Activated naive CD8-positive, alpha-beta T cell treated with anti-CD3 and anti-CD28 coated beads, Interleukin-2, amount 10 ng/mL, durations not matched to agents 7 days and 5 days (primary cell): ENCODE measurements at places on chromosomes 11 and 22. TPM values are rescaled to one million over a fixed set of nuclear protein-coding genes. Genes with fewer than 3 reads are reported as not detected.

The PHETA2 gene
- 2.8 TPM for total RNA-seq

The C1QTNF4 gene
- 0.43 TPM for total RNA-seq

The MPZL3 gene
- total RNA-seq = 24.5 TPM

The CCDC157 gene
- 4.0 TPM for total RNA-seq

The PDE3B gene
- 125 TPM for total RNA-seq

The P2RY6 gene
- total RNA-seq = not detected

- H3K4me3 ChIP-seq = no peak overlapping the region
- peaks cover 19% of the 10 kb centered on the region for H3K27me3 ChIP-seq
- no peaks in the 10 kb centered on the region for H3K36me3 ChIP-seq
- H3K27ac ChIP-seq = peak overlapping the region; percentile 5
Observed at GRCh38 chr11:2077061-2077802, 62.0 kb downstream of the IGF2 start.

- no peak overlapping the region for H3K4me3 ChIP-seq
- no peak overlapping the region for H3K27ac ChIP-seq
- peaks cover 22% of the 10 kb centered on the region for H3K4me1 ChIP-seq
- H3K36me3 ChIP-seq = no peaks in the 10 kb centered on the region
Observed at GRCh38 chr11:1765871-1766718, 2.4 kb upstream of the CTSD start.

DNA sequence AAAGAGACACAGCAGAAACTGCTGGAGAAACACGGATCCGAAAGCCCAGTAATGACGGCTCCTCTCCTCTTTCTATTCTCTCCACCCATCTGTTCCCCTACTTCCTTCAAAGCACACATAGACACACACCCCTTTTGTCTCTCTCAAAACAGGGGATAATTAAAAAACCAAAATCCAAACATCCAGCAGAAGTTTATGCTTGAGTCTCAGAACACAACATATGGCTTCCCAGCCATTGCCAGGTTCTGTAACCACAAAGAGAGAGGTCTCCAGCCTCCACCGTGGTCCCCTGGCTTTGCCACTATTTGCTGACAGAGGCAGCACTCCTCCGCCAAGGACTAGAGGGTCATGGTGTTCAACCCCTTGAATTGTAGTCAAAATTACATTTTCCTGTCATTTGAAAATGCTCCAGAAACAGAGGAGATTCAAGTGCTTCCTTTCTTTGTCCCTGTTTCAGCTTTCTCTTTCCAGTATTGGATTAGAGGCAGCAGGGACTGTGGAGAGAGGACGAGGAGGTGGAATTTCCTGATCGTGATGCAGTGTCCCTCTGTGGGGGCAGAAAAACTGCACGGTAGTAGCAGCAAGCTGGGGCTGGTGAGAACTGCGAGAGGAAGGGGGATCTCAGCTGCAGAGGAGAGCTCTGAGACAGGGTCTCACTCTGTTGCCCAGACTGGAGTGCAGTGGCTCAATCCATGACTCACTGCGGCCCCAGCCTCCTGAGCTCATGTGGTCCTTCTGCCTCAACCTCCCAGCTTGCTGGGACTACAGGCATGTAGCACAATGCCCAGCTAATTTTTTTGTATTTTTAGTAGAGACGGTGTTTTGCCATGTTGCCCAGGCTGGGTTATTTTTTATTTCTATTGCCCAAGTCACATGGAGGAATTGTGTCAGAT, 60.3 kb downstream of the UBASH3B start:
- peak overlapping the region; percentile 79 for H3K27ac ChIP-seq
- DNase-seq = no peak
- peaks cover 72% of the 10 kb centered on the region for H3K4me1 ChIP-seq
- H3K27me3 ChIP-seq = no peaks in the 10 kb centered on the region
- H3K36me3 ChIP-seq = peaks cover 24% of the 10 kb centered on the region

GRCh38 chr11:7020183-7020917, at the start of the genes NLRP14 and ZNF214:
Gene NLRP14 (plus strand): TSS chr11:7020479. CDS start chr11:7038587, 18,108 bp downstream.
Gene ZNF214 (minus strand): TSS chr11:7020346. CDS start chr11:7002835, 17,511 bp downstream.
- no peak within 1 kb of the TSS for H3K27ac ChIP-seq
- H3K4me3 ChIP-seq = peak within 1 kb of the TSS; percentile 57
- peaks cover 43% of the 10 kb centered on the region for H3K27me3 ChIP-seq
- H3K4me1 ChIP-seq = peaks cover 4% of the 10 kb centered on the region

DNA sequence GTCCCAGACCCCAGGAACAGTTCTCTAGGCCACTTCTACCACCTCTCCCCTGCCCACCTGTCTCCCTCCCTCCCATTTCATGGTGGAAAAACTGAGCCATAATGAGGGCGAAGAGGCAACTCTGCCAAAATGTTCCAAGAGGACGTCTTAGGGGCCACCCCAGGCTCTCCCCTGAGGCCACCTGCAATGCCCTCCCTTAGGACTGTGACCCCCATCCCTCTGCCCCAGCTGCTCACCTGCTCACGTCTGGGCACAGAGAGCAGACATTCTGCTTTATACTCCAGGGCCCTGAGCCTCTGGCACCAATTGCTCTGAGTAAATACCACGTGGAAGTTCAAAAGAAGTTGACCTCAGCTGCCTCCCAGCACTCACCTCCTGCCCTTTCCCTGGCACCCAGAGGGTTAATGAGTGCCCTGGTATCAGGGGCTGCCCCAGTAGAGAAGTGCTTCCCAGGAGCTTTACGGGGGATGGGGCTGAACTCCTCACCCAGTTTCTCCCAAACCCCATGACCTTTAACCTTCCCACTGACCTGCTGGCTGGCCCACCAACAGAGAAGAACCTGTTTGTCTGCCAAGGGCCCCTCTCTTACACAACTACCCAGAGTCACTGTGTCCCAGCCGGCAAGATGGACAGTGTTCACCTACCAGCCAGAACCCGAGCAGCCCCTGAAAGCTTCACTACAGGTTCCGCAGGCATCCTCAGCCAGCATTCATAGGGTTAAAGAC, 627 bp upstream of the APOA5 start:
- H3K4me3 ChIP-seq = no peak overlapping the region
- no peaks in the 10 kb centered on the region for H3K36me3 ChIP-seq
- H3K27ac ChIP-seq = no peak overlapping the region
- H3K4me1 ChIP-seq = peaks cover 13% of the 10 kb centered on the region
- H3K27me3 ChIP-seq = peaks cover 7% of the 10 kb centered on the region
- no peak for DNase-seq

DNA sequence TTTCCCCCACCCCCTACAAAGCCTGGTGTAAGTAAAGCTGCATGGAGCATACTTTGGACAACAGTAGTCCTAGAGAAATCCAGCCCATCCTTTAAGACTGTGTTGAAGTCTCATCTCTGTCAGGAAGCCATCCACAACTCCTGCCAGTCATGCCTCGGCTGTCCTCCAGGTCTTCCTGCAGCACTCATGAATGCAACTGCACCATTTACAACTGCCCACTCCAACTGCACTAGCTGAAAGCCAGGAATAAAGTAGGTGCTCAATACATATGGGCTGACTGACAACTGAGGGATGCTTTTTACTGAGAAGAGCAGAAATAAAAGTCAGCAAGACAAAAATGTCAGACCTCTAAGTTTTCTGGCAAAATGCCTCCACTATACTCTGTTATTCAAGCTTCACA, 27.4 kb downstream of the IL18BP start:
- DNase-seq = no peak
- H3K4me3 ChIP-seq = no peak overlapping the region
- H3K27me3 ChIP-seq = no peaks in the 10 kb centered on the region
- H3K4me1 ChIP-seq = peaks cover 29% of the 10 kb centered on the region
- H3K27ac ChIP-seq = no peak overlapping the region

DNA sequence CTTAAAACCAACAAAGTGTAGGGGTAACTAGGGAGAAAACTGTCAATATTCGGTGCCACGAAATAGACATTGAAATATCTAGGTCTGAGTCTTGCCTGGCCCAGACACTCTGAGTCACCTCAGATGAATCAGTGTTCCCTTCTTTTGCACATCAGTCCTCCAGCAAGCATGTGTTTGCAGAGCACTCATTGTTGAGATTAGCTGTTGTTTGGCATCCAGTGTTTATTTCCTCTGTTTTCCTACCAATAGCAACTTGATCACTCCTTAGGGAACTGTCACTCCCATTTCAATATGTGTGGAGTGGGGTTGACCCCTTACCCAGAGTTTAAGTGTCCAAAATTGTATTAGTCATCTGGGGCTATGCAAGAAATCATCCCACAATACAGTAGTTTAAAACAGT, 4.7 kb upstream of the ASCC2 start:
- H3K4me1 ChIP-seq = peaks cover 12% of the 10 kb centered on the region
- peaks cover 9% of the 10 kb centered on the region for H3K27me3 ChIP-seq
- H3K4me3 ChIP-seq = no peak overlapping the region
- peaks cover under 1% of the 10 kb centered on the region for H3K36me3 ChIP-seq
- H3K27ac ChIP-seq = no peak overlapping the region

GRCh38 chr11:17517186-17517585, 27.0 kb downstream of the USH1C start:
- DNase-seq = no peak
- H3K36me3 ChIP-seq = no peaks in the 10 kb centered on the region
- H3K27ac ChIP-seq = no peak overlapping the region
- no peak overlapping the region for H3K4me3 ChIP-seq
- peaks cover 26% of the 10 kb centered on the region for H3K27me3 ChIP-seq

DNA sequence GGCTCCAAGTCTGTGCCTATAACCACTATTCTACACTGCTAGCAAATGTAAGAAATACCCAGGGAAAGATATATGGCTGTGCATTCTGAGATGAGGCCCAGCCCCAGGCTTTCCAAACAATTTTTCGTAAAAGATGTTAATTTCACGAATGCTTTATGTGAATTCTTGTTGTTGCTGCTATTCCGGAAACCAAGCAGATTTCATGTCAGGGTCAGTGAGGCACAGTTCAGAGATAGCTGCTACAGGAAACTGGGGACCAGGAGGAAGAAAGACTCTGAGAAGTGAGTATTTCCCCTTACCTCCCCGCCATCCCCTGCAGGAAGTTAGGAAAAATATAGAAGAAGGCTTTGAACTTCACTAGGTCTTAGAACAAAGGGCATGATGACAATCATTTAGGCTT, 84.7 kb upstream of the TP53I11 start:
- DNase-seq = no peak
- no peaks in the 10 kb centered on the region for H3K36me3 ChIP-seq
- H3K4me1 ChIP-seq = no peaks in the 10 kb centered on the region
- H3K27me3 ChIP-seq = peaks cover 9% of the 10 kb centered on the region
- no peak overlapping the region for H3K4me3 ChIP-seq
- no peak overlapping the region for H3K27ac ChIP-seq

- no peak overlapping the region for H3K4me3 ChIP-seq
- H3K4me1 ChIP-seq = peaks cover 9% of the 10 kb centered on the region
- H3K27me3 ChIP-seq = no peaks in the 10 kb centered on the region
- DNase-seq = no peak
- H3K27ac ChIP-seq = no peak overlapping the region
Observed at GRCh38 chr11:61370349-61371005, 8.3 kb downstream of the TMEM138 start.

DNA sequence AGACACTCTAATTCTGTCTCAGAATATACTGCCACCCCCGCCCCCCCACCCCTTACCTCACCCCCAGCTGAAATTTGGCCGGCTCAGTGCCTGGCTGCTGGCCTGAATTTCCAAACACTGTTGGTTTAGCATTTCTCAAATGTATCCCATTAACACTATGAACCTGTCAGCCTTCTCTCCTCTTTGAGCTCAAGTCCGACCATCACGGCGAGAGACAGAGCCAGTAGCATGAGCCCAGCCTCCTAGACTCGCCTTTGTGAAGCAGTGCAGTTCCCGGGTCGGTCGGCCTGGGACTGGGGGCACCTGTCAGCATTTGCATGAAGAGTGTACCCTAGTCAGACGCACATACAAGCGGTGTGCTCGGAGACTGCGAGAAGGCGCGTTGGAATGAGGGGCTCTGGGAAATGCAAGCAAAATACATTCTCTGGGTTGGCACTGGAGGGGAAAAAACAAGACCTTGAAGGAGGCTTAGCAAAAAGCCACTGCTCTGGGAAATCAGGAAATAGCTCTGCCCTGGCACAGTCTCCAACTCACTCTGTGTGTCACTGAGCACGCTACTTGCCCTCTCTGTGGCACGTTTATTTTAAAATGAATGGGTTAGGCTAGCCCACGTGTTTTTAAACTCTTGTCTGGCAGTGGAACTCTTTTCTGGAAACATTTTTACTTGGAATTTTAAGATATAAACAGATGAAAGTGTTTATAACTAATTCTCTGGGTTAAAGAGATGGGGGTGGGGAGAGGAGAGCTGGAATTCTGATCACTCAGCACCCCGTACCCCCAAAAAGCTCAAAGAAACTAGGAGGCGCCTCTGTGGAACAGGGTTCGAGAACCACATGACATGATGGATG, 108.3 kb downstream of the TIMP3 start:
- no peaks in the 10 kb centered on the region for H3K27me3 ChIP-seq
- H3K4me3 ChIP-seq = no peak overlapping the region
- no peaks in the 10 kb centered on the region for H3K36me3 ChIP-seq
- H3K4me1 ChIP-seq = no peaks in the 10 kb centered on the region

GRCh38 chr11:119780222-119780953, 51.4 kb upstream of the NECTIN1 start:
- H3K4me3 ChIP-seq = no peak overlapping the region
- no peak overlapping the region for H3K27ac ChIP-seq
- DNase-seq = no peak
- H3K27me3 ChIP-seq = peaks cover 6% of the 10 kb centered on the region
- H3K4me1 ChIP-seq = no peaks in the 10 kb centered on the region
- no peaks in the 10 kb centered on the region for H3K36me3 ChIP-seq

GRCh38 chr11:108498046-108498815, at the start of gene POGLUT3:
Gene POGLUT3 (minus strand): TSS chr11:108498384. CDS start chr11:108498366, 18 bp downstream.
- peak within 1 kb of the TSS; percentile 95 for H3K4me3 ChIP-seq
- H3K27me3 ChIP-seq = no peaks in the 10 kb centered on the region
- H3K4me1 ChIP-seq = peaks cover 17% of the 10 kb centered on the region

DNA sequence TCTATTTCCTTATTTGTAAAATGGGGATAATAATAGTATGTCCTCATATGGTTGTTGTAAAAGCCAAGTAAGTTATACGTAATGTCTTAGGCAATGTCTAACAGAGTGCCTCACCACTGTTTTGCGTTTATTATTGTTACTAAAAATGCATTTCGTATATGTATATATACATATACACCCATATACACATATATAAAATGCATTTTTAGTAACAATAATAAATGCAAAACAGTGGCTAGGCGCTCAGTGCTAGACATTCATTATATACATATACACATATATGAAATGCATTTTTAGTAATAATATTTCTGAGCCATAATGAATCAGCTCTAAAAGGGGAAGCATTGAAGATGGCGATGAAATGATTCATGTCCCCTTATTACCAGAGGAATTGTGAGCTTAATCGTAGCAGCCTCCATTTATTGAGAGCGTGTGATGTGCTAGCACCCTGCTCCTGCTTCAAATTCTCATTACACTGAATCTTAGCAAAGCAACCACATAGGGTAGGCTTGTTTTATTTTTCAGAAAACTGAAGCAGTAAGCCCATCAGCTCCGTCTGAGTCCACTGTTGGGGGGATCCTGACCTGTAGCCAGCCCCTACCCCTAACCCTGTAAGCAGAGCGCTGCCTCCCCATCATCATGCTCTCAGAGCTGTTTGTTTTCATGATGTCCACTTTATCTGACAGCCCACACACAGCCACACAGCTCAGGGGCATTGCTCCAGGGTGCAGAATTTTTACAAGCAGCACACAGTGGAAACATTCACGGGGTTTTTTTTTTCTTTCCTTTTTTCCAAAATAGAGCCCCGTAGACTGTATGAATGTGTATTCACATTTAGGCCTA, 97.1 kb upstream of the NAV2 start:
- no peaks in the 10 kb centered on the region for H3K36me3 ChIP-seq
- no peak overlapping the region for H3K4me3 ChIP-seq
- no peaks in the 10 kb centered on the region for H3K4me1 ChIP-seq
- DNase-seq = no peak
- no peak overlapping the region for H3K27ac ChIP-seq

GRCh38 chr22:35518811-35519210, 21.8 kb upstream of the RASD2 start:
- H3K4me1 ChIP-seq = no peaks in the 10 kb centered on the region
- no peak overlapping the region for H3K27ac ChIP-seq
- peaks cover 30% of the 10 kb centered on the region for H3K27me3 ChIP-seq
- H3K36me3 ChIP-seq = no peaks in the 10 kb centered on the region

- no peak overlapping the region for H3K27ac ChIP-seq
- no peaks in the 10 kb centered on the region for H3K36me3 ChIP-seq
- no peaks in the 10 kb centered on the region for H3K27me3 ChIP-seq
- no peak overlapping the region for H3K4me3 ChIP-seq
- DNase-seq = no peak
Observed at GRCh38 chr11:128852327-128853023, 14.6 kb downstream of the KCNJ1 start.
